ENCODE measurements at places on chromosomes 4 and X. TPM values are rescaled to one million over a fixed set of nuclear protein-coding genes. Genes with fewer than 3 reads are reported as not detected.

DNA sequence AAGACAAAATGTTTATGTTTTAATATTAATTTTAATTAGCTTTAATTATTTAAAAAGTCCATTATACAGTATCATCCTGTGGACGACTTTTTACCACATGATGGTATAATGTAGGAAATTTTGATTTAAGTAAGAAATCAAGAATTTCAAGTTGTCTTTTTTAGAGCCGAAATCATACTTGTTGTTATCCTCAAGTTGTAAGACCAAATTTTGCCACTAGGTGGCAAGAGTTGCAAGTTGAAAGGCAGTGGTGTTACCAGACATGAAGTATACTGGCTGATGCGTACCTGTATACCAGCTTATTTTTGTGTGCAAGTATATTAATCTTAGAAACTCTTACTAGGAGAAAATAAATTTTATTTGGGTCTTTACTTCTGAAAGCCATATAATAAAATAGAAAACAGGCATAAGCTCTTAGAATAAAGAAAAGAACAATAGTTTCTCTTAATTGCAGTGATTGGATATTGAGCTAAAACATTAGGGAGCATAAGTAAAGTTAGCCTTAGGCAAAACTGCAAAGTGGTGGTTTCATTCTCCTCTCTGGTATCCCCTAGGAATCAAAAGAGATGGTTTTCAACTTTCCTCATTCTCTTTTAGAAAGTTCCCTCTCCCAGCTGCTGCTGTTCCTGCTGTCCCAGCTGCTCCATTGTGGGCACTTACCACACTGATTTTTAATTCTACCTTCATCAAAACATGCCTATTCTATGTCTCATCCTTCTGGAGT lies 118.0 kb upstream of the WDFY3 start:
- no peak overlapping the region for H3K4me3 ChIP-seq
- H3K27ac ChIP-seq = no peak overlapping the region
- H3K27me3 ChIP-seq = no peaks in the 10 kb centered on the region
- H3K36me3 ChIP-seq = no peaks in the 10 kb centered on the region
- peak; percentile 60 for DNase-seq

The GYPB gene
- total RNA-seq = not detected

DNA sequence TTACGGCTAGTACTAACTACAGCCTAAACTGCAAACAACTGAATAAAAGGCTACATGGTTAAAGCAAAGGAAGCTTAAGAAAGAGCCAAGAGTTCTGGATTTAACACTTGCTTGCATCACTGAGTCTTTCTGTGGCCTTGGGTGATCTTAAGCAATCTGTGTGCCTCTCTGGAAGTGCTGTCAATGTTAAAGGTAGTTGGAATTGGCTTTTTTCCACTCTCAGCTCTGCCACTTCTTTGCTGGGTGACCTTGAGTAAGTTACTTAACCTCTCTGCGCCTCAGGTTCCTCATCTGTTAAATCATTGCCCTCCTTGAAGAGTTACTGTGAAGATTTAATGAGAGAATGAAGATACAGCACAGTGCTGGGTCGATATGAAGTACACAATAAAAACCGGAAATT lies 15.7 kb downstream of the SLC2A9 start:
- H3K27ac ChIP-seq = peak overlapping the region; percentile 85
- H3K36me3 ChIP-seq = peaks cover 66% of the 10 kb centered on the region
- DNase-seq = no peak
- H3K27me3 ChIP-seq = no peaks in the 10 kb centered on the region
- peaks cover 99% of the 10 kb centered on the region for H3K4me1 ChIP-seq

DNA sequence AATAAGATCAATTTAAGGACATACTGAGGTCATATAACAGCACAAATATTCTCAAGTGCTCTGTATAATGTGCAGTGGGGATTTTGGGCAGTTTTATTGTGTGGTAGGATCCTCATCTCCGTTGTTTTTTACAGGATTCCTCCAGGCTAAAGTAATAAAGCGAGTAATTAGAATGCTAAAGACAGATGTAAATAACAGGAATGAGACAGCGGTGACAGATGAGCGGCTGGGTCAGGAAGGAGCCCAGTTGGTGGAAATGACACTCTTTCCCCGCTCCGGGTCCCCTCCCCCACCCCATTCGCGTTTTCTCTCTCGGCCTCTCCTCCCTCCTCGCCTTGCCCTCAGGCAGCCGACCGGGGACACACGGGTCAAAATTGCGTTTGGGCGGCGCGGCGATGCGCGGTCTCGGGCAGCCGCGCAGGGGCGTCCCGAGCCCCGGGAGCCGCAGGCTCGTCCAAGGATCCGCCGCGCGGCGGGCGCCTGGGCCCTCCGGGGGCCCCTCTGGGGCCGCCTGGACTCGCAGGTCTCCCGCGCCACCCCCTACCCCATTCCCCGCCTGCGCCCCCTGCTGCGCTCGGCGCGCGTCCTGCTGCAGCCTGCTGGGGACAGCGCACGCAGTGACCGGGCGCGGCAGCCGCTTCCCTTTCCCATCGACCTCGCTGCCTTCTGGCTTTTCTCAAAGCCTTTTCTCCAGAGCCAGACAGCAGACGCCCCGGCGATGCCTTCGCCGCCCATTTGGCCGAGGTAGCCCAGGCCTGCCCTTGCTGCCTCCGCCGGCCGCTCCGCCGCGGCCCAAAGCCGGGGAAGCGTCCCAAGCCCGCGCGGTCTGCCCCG lies 16.2 kb downstream of the POU4F2 start:
- no peak overlapping the region for H3K27ac ChIP-seq
- no peak overlapping the region for H3K4me3 ChIP-seq
- no peaks in the 10 kb centered on the region for H3K36me3 ChIP-seq
- no peak for DNase-seq

GRCh38 chr4:2301225-2301642 lies 39.3 kb upstream of the MXD4 start:
- H3K4me3 ChIP-seq = no peak overlapping the region
- H3K27ac ChIP-seq = no peak overlapping the region
- 0 out of 2 replicates have a peak, but pooled peaks cover 6% of the 10 kb centered on the region for H3K4me1 ChIP-seq

DNA sequence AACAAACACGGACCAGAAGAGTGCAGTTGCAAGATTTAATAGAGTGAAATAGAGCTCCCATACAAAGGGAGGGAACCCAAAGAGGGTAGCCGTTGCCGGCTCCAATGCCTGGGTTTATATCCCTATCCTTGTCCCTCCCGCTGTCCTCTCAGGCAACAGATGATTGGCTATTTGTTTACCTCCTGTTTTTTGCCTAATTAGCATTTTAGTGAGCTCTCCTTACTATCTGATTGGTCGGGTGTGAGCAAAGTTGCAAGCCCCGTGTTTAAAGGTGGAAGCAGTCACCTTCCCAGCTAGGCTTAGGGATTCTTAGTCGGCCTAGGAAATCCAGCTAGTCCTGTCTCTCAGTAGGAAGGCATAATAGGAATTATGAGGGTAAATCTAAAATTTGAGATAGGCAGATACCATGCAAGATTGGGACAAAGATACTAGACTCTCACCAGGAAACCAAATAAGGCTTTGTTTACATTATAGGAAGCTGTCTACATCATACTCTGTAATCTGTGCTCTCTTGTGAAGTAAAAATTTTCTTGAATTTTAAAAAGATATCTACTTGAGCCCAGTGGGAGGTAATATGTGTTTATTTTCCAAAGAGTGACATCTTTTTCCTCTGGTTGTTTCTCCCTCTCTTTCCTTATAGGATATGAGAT lies 65.9 kb downstream of the ATP10D start:
- no peaks in the 10 kb centered on the region for H3K4me1 ChIP-seq
- no peaks in the 10 kb centered on the region for H3K27me3 ChIP-seq
- no peaks in the 10 kb centered on the region for H3K36me3 ChIP-seq
- no peak overlapping the region for H3K27ac ChIP-seq
- H3K4me3 ChIP-seq = no peak overlapping the region

All from HepG2 (cell line).